Stimulated activated CD4-positive, alpha-beta T cell treated with anti-CD3 and anti-CD28 coated beads, Interleukin-1b, Interleukin-23, amount 100 ng/mL, for 1 hour (primary cell): ENCODE measurements at places on chromosomes 4 and X.
A peak's percentile ranks its signal among the peaks of the same experiment; 100 is the strongest.

DNA sequence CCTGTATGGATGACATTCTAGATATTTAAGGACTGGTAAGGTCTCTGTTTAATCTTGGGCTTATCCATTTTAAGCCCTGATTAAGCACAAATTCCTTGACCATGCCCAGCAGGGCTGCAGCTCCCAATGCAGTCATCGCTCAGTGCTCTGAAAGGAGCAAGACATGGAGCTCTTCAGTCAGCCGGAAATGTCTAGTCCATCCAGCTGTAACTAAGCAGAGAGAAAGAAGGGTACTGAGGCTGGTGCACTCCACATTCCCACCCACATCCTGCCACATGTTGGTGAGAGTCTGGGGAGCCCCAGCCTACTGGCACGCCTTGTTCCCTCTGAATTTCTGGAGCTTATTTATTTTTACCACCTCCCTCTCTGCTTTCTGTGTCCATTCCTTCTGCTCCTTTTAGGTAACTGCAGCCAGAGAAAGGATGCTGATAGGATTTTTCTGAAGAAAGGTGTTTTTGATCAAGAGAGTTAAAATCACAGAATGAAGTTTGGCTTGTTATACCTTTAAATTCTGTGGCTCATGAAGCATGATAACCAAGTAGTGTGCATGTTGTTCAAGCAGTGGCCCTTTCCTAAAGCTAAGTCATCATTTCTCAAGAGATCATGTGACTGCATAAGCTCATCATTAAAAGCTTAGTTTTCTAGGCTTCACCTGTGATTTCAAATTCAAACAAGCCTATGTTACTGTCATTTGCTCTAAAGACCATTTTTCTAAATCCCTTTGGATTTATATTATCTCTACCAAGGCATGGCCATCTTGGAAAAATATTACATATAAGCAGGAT lies 74.0 kb downstream of the GALNT7 start:
- no peak for DNase-seq

DNA sequence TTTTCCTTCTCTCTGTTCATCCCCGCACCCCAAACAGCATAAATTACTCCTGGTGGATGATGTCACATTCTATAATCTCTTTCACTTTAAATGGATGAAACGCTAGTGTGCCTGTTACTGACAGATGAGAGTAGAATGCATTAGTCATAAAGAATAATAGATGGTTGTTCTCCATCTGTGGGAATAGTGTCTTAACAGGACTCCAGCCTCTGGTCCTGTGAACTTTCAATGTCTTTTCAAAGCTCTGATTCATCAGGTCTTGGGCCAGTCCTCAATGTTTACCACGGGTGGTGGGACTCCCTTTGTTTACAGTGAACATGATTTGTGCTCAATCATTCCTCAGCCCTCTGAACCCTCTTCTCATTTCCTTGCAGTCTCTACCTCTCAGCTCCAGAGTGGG lies 182.6 kb downstream of the GABRB1 start:
- no peak for DNase-seq

DNA sequence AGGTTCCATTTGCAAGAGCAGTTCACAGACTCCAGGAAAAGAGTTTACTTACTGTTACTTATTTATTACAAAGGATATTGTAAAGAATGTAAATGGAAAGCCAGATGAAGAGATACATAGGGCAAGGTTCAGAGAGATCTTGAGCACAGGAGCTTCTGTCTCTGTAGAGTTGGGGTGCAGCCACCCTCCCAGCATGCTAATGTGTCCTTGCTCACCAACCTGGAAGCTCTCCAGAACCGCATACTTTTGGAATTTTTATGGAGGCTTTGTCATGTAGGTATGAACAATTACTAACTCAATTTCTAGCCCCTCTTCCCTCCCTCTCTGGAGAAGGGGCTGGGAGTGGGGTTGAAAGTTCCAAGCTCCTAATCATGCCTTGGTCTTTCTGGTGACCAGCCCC lies 857.2 kb downstream of the RPA4 start:
- no peak for DNase-seq

DNA sequence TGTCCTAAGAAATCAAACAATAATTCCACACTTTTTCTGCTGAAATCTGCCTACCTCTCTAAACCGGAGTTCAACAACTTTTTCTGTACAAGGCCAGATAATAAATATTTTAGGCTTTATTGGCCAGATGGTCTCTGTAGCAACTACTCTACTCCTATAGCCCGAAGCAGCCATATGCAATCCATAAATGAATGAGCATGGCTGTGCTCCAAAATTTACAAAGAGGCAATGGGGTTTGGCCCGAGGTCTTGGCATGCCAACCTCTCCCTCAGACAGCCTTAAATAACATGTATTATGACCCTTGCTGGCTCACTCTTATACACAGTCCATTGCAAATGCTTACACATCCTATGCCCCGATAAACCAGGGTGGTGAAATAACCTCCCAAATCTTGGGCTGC lies 98.6 kb upstream of the GPM6A start:
- no peak for DNase-seq

- no peak for DNase-seq
Observed at GRCh38 chr4:189206953-189207352, 733.7 kb upstream of the FRG1 start.

GRCh38 chr4:7062816-7063215 lies 5.0 kb downstream of the GRPEL1 start:
- no peak for DNase-seq

- no peak for DNase-seq
Observed at GRCh38 chr4:154722262-154722661, 21.5 kb upstream of the LRAT start.

GRCh38 chrX:15413101-15413500 lies 28.9 kb upstream of the VEGFD start:
- no peak for DNase-seq

DNA sequence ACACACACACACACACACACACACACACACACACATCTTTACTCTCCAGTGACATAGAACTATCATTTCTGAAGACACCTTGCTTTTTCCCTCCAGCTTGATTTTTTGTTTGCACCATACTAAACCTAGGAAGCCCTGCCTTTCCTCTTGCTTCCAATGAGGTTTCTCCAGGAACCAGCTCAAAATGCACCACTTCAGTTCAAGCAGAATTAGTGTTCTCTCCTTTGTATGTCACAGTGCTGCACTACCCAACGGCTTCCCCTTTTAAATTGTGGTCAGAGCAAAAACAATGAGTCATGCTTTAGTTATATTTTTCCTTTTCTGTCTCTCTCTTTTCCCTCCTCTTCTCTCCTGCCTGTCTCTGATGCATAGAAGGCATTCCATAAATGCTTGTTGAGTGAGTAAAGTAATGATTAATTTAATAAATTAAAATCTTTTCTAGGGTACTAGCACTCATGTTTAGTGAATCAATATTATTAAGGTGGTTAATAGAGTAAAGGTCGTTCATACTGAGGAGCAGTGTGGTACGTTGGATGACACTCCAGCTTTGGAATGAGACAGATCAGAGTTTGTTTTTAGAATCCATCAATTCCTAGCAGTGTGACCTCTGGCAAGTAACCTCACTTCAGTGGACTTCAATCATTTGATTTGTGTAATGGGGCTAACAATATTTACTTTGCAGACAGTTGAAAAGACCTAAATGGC lies 5.9 kb downstream of the RTL3 start:
- DNase-seq = no peak

DNA sequence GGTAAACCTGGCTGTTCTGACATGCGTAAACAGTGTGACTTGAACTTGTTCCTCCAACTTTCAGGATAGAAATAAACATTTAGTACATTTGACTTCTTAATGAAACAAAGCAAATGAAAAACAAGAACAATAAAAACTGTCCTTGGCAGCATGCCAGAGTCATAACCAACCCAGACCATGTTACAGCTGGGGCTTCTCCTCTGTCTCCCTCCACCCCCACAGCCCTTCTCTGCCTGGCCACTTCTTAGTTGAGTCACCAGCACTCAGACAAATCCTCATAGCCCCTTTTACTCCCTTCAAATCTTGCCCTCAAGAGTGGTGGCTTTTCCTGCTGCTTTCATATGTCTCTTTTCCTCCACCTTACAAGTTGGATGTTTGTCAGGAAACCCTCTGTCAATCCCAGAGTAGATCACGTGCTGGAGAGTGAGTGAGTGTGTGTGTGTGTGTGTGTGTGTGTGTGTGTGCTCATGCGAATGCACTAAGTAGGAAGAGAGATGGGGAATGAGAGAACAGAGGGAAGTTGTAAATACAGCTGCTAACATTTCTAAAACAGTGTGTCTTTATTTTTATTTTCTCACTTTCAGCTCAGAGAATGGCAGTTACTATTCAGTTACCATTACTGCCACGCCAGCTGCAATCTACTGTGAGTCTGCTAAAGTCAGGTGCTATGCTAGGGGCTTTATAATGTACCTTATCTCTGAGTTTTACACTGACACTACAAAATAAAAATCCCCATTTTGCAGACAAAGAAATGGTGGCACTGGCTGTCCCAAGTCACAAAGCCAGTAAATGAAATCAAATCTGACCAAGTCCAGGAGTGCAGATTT lies 15.0 kb downstream of the SCARB2 start:
- DNase-seq = no peak

DNA sequence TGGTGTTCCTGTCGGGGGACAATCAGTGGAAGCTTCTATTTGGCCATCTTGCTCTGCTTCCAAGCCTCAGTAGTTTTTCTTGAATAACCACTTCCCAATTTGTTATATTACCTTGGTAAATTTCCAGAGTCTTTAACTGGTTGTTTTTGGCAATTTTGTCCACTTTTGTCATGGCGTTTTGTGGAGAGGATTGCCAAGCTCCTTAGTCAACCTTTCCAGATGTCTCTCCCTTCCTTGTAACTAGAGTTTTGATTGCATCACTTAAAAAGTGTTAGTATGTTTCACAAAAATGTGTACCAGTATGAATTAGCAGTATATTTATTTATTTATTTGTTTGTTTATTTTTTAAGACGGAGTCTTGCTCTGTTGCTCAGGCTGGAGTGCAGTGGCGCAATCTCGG lies 15.8 kb upstream of the UXT start:
- no peak for DNase-seq

- DNase-seq = no peak
Observed at GRCh38 chr4:8293131-8293975, 23.8 kb downstream of the HTRA3 start.

DNA sequence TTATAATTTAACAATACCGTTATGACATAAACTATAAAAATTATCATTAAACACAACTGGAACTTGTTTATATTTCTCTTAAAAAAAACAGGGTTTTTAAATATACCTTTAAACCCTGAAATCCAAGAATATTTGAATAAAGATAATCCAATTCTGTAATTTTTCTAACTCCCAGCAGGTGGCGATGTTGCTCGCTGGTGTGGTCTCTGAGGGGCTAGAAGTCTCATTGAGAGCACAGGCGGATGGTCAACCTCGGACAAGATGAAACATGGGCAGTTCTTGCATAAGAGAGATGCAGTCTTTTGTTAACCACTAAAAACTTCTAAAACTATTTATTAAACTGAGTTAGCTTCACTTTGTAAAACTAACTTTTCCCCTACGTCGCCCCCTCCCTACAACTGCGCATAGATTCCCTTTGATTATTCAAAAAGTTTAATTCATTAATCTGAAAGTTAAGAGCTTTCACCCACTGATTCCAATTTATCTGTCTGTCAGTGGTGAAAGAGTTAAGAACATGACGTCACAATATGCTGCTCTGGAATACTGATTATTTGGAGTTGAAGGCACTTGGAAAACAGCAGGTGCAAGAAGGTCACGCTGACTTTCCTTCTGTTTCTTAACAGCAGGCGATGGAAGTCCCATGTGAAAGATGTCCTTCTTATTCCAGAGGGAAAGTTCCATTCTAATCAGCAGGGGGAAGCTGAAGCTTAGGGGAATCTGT lies 29.5 kb downstream of the DMP1 start:
- DNase-seq = peak; percentile 0

GRCh38 chr4:1446502-1447386 lies 40.5 kb upstream of the NKX1-1 start:
- no peak for DNase-seq

GRCh38 chr4:152290366-152290921 lies 245.4 kb downstream of the FBXW7 start:
- no peak for DNase-seq

DNA sequence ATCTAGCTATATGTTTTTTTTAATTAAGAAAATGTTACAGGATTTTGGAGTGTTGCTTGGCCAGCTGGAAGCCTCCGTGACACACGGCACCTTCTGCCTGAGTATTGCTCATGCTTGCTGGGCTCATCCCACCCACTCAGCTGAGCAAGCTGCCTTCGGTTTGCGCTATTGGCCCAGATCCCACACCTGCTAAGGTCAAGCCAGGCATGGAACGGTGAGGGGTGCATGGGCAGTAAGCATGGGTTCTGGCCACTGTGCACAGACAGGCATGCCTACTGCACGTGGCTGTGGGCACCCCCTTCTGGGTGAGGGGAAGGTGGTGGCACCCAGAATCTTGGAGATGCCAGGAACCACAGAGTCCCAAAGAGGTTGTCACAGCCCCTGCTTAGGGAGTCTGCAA lies 1178.4 kb upstream of the PCDH7 start:
- DNase-seq = no peak

DNA sequence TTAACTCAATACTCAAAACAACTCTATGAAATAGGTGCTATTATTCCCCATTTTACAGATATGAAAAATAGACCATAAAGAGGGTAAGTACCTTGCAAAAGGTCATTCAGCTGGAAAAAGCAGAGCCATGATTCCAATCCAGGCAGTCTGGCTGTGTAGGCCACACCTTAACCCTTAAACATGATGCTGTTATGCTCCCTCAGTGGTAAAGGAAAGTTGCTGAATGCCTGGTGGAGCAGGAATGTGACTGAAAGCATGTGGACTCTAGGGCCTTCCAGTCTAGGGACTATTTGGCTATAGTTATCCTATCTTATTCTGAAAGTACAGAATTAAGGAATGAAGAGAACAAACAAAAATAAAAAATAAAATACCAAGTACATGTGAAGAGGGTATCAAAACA lies 19.6 kb downstream of the RP2 start:
- no peak for DNase-seq

DNA sequence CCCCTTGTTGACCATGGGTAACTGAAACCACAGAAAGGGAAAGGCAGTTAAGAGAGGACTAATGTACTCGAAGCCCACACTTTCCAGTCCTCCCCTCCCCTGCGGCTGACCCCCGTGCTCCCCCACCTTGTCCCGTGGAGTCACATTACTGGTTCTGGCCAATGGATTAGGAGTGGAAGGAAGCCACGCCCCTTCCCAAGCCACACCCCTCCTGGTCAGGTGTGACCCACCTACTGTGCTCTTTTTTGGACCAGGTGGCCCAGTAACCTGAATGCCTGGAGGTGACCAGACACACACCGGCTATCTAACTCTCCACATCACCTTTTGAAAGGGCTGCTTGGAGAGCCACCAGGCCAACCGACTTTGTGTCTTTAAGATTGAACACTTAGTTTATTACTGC lies 109.3 kb upstream of the MSX1 start:
- DNase-seq = no peak

DNA sequence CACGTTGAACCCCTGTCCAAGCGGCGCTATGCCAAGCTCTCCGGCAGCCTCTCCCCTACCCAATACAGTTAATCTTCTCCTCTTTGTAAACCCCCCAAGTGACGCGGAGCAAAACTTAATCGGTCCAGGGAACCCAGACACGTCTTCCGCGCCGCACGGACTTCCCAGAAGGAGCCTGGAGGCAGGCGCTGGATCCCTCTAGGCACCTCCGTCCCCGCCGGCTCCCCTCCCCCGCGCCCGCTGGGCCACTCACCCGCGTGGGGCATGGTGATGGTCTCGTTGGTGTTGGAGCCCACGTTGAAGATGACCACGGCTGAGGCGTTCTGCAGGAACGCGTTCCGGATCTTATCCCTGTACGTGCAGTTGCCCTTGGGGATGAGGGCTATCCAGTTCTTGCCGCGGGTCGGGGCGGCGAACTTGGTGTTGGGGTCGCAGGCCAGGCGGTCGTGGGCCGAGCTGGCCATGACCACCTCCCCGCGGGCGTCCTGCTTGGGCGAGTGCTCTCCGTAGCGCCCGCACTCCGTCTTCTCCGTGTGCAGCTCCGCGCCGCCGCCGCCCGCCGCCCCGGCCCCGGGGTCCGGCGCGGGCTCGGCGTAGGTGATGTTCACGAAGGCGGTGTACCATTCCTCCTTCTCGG lies 1.1 kb downstream of the RNF150 start:
- no peak for DNase-seq
